ENCODE measurements at places on chromosomes 5 and 9.

DNA sequence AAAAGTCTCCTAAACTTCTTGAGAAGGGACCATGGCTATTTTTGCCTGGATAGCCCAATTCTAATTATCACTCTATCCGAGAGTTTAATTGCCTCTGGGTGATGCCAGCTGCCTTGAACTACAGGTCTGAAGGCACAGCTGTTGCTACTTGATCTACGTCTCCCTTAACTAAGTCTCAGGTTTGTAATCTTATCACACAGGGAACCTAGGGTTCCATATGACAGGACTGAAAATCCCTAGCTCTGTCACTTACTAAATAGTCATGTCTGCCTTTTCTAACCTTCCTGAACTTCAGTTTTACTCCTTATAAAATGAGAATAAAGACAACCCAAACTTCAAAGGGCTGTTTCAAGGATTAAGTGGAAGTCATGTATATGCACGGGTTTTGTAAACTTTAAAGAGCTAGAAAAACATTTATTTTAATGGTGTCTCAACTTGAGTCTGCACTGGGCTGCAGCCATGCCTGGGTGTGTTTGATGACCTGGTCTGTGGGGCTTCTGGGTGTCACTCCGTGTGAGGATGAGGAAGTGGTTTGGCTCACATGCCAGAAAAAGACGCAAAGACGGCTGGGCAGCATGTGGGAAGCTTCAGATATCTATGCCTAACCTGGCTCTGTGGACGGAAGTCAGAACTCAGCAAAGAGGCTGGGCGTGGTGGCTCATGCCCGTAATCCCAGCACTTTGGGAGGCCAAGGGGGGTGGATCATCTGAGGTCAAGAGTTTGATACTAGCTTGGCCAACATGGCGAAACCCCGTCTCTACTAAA lies 129.3 kb upstream of the SLC44A1 start:
- DNase-seq: no peak

DNA sequence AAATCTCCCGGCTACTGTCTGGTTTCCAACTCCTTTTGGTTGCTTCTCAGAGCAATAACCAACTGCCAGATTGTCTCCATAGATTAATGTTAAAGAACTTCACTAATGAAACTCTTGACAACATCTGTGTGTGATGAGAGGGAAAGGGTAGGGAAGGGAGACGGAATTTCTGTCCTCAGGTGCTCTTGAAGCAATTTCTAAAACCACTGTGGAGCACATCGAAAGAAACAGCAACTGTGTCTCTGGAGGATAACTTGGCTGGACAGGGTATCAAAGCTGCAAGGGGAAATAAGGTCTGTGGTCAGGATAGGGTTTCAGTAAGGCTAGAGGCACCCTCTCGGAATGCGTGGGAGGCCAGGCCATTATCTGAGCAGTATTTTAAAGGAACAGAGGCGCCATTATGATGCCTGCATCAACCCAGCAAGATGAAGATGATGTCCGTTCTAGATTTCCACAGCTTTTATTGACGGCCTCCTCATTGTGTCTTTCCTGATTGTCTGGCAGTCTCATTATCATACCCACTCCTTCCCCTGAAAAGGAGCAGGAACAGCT lies 76.6 kb downstream of the RORB start:
- DNase-seq: no peak

GRCh38 chr5:77086368-77086688 lies 757 bp downstream of the ZBED3 start:
- DNase-seq: no peak

DNA sequence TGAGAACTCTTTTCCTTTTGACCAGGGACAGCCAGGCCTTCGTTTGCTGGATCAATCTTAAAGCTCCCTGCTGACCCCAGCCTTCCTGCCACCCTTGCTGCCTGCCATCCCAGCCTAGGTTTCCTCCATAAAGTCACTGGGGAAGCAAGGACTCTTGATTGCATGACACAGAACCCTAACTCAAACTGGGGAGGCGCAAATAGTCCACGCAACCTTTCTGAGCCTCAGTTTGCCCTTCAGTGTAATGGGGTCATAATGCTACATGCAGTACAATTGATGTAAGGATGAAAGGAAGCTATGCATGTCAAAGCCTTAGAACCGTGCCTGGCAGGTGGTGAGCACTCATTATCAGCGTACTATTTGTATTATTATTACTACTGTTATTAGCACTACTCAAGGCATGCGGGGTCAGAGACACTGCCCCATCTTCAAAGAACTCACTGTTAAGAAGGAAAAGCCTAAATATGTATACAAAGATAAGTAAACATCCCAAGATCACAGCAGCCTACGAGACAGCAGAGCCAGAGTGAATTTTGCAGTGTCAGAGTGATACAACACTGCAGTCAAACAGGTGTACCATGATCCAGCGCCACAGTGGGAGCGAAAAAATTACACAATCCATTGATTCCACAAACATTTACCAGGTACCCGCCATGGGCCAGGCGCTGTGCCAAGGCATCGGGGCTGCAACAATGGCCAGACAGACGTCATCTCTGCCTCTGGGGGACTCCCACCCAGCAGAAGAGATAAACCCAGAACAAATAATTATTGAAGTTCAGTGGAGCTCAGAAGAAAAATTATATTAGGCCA lies 16.9 kb upstream of the CPLX2 start:
- DNase-seq: no peak

DNA sequence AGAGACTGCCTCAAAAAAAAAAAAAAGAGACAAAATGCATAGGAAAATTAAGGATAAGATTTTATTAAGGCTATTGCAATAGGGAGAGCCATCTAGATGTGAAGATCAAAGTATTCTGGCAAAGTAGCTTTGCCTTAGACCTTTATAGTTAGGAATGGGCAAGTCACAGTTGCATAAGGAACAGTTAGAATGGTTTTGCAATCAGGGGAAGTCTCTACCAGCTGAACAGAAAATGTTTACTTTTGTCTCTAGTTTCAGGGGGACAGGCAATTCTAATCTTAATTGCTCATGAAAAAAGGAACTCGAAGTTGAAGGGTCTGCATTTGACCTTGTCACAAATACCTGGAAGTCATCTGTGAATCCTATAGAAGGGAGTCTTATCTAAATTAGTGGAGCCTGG lies 13.1 kb upstream of the ATP6V1G1 start:
- no peak for DNase-seq

GRCh38 chr5:179201986-179202385 lies 141.8 kb downstream of the ZNF354C start:
- DNase-seq: no peak
